T-cell (primary cell): ENCODE measurements at places on chromosomes 2 and 18. TPM values are rescaled to one million over a fixed set of nuclear protein-coding genes. Genes with fewer than 3 reads are reported as not detected.

DNA sequence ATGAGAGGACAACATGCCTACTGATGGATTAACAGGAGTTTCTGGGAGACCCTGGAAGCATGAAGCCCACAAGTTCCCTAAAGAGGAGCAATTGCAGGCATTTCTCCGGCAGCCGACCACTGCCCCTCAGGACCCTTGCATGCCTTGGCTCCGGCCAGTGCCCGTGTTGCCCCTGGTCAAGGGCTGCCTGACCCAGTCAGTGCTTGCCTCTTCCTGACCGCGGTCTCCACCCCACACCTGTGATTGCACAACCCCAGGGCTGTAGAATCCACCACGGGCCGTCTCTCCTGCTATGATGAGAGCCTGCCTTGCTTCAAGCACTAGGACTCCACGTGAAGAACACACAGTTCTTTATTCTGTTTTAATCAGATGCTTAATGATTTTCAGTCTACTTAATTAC is 127.5 kb downstream of the GLI2 start:
- DNase-seq = no peak

- DNase-seq = no peak
These were observed 2002.2 kb upstream of the PIK3C3 start for GRCh38 chr18:39952816-39953215.

DNA sequence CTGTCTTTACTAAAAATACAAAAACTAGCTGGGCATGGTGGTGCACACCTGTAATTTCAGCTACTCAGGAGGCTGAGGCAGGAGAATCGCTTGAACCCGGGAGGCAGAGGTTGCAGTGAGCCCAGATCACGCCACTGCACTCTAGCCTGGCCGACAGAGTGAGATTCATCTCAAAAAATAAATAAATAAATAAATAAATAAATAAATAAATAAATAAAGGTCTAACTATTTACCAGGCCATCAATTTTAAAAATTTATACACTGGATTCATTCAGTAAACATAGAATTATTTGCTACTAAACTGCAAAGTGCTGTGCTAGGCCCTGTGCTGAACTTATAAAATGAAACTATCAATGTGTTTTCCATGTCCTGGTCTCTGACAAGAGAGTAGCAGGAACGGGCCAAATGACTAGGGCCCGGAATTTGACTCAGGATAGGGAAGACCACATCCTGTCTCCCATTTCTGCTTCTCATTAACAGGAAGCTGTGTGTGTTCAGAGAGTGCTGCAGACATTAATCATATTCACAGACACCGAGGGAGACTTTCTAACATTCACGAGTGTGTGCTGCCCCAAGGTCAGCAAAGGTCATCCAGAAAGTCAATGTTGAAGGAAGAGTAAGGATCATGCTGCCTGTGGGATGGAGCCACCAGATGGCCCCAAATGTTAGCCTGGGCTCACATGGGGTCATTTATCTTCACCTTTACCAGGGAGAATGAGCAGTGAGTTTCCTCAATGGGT is 95.8 kb downstream of the SPP2 start:
- no peak for DNase-seq

DNA sequence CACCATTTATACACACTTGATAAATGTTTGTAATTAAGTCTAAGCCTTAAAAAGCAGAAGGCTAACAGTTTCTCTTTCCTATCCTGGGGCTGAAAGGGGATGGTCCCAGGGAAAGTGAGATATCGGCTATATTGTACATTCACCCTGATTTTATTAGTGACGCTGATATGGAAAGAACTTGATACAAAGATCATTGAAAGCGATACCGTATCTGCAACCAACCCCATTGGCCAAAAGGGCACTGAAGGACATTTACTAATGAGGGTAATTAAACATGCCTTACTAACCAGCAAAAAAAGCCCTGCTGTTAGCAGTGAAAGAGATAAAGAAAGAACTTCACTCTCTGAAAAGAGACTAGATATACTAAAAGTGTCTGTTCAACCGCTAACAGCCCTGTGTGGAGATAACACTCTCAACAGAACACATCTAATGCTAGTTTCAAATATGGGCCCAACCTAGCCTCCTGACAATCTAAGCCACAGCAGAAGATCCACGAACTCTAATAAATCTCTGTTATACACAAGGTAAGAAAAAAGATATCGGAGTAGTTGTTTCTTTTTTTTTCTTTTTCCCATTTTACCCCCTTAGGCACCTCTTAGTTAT is 200.0 kb downstream of the CDH2 start:
- no peak for DNase-seq

DNA sequence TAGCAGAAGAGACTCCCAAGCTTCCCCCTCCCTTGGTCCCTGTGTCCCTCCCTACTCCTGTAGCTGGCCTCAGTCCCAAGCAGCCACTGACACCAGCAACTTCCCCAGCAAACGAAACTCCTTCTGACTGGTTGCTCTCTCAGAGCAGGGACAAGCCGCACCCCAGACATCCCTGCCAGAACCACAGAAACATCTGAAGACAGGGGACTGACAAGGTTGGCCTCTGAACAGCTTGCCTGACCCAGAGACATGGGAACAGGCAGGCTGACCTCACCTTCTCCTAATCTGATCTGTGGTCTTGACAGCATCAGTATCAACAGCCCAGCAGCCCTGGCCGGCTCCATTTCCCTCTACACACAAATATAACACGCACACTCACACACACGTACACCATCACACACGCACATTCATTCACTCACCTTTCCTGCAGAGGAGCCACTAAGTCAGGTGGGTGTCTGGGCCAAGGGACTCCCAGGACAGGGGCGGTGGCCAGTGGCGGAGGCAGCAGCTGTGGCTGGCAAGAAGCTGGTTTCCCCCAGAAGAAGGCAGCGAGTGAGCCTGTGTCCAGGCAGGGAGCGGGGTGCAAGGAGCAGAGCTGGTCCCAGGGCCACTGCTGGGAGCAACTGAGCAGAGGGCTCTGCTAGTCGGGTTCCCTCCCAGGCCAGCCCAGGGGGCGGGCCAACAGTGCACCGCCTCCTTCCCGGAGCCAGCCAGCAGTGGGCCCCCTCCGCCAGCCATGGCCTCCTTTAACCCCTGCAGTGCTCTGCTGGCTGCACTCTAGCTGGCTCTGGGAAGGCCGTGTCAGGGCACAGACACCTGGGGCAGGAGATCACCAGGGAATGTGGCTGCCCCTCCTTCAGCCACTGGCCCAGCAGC is 59.1 kb downstream of the TNS1 start:
- no peak for DNase-seq

DNA sequence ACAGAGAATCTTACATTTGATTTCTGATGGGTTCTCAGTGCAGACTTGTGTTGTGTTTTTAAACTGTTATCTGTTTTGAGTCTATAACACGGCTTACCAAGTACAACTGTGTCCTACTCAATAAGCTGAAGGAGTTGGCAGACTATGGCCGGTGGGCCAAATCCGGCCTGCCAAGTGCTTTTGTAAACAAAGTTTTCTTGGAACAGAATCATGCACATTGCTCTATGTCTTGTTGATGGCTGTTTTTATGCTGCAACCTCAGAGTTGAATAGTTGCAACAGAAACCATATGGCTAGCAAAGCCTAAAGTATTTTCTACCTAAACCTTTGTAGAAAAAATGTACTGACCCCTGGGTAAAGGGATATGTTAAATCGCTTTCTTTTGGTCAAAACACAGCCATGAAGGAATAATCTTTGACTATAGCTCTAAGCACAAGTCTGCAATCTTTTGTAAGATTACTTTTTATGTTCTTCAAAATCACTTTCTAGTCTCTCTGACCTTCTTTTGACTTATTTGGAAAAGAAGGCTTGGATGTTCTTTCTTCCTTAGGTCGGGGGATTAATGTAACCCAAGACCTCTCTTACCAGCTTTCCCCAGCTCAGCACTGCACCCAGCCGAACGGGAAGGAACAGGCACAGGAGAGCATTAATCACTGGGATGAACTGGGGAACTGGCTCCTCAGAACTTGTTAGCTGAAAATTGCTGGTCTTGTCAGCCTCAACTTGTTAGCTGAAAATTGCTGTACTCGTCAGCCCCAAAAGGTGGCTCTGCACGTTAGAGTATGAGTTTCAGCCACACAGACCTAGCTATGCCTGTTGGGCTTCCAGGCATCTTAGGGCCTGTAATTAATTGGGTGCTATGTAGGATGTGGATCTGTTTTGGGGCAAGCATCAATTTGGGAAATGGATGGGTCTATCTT is 75.4 kb downstream of the CD8B2 start:
- no peak for DNase-seq

SETBP1 gene
- total RNA-seq = 3.2 TPM

PLGLB1 gene
- total RNA-seq = 3.3 TPM

EPG5 gene
- 39.2 TPM for total RNA-seq

IDH1 gene
- total RNA-seq = 22.9 TPM

TMEM150A gene
- total RNA-seq = 16.2 TPM

REG3A gene
- 0.35 TPM for total RNA-seq

PPP1R1C gene
- total RNA-seq = not detected

BOK gene
- total RNA-seq = not detected
